ENCODE measurements at places on chromosomes 5 and 9. TPM values are rescaled to one million over a fixed set of nuclear protein-coding genes. Genes with fewer than 3 reads are reported as not detected.

DNA sequence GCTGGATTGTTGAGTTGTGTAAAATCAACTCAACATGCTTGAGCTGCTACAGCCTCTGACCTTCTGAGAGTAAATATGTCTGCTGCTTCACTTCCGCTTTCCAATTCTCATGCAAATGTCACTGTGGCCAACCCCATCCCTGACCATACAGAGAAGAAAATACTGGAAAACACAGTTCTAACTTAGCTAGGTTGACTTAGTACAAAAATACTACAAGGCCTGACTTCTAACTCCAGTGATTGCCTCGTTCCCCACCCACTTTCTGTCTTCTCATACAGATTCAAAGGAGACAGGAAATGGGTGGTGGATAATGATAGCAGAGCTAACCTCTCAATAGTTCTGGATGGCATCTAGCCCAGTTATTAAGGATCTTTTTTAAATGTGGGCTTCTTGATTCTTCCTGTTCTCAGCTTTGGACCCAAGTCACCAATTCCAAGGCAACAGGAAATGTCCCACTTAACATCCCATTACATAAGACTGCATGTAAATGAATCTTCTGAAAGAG is 226.6 kb upstream of the SLC24A2 start:
- ATAC-seq = no peak

- no peak for ATAC-seq
These were observed 47.9 kb downstream of the DEPDC1B start for GRCh38 chr5:60651872-60652620.

GRCh38 chr5:33037076-33037475 is 326.0 kb downstream of the NPR3 start:
- no peak for ATAC-seq

GRCh38 chr9:105681724-105682123 is 12.6 kb upstream of the TMEM38B start:
- ATAC-seq = no peak

- ATAC-seq = no peak
These were observed 10.3 kb downstream of the GBGT1 start for GRCh38 chr9:133153227-133154096.

DNA sequence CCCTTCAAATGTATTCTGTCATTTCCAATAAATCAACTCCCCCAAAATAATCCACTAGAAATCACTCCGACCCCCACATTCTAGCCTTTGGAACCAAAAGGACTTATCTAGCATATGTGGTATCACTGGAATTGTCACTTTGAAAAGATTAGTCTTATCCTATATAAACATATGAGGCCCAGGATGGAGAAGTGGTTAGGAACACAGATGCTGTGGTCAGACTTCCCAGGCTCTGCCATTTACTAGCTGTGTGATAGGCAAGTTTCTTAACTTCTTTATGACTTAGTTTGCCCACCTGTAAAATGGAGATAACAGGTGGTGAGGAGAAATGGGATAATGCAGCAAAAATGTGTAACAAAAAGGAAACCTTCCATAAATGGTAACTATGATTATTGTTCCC is 62.0 kb upstream of the GLRX start:
- no peak for ATAC-seq

DNA sequence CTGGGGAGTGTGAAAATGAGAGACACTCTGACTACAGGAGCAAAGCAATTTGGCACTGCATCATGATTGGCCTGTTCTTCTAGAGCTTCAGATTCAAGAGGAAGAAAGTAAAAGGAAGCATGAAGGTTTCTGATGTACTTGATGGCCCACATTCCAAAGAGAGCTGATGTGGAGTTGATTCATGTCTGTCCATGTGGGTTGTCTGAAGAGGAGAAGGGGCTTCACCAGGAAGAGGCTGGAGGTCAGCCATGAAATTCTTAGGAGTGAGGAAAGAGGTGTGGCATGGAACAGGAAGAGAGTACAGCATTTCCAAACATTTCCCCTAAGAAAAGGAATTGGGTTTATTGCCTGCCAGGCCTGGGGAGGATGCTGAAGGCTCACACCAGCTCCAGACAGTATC is 70.7 kb downstream of the PTCD2 start:
- no peak for ATAC-seq

- ATAC-seq = no peak
These were observed 1.2 kb upstream of the MSANTD3 start for GRCh38 chr9:100425758-100426157.

DNA sequence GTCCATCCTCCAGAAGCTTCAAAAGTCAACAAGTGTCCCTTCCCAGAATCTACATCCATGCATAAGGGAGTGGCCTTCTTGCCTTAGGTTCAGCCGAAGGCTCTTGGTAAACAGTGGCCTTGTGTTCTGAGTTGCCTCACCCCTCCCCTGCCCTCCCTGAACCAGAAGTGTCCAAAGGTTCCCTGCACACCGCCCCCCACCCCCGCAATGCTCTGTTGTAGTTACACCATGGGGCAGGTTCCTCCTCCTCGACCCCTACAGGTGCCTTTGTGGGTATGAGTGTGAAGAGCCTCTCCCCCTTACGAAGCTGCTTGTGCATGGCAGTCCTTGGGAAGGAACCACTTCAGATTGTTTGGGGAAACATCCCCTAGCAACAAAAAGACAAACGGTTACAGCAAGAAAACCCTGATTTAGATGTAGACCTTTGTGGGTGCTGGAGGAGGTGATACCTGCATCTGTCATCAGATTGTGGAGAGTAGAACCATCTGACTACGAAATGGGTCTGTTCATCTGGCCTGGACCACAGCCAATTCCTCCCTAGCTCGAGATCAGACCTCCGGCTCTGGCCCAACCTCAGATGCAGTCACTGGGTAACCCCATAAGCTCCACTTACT is 7.1 kb downstream of the SPACA9 start:
- no peak for ATAC-seq

GRCh38 chr5:167633931-167634341 is 657.5 kb upstream of the WWC1 start:
- ATAC-seq = no peak

- ATAC-seq = peak; percentile 42
These were observed 31.8 kb upstream of the FRRS1L start for GRCh38 chr9:109198736-109199382.

DNA sequence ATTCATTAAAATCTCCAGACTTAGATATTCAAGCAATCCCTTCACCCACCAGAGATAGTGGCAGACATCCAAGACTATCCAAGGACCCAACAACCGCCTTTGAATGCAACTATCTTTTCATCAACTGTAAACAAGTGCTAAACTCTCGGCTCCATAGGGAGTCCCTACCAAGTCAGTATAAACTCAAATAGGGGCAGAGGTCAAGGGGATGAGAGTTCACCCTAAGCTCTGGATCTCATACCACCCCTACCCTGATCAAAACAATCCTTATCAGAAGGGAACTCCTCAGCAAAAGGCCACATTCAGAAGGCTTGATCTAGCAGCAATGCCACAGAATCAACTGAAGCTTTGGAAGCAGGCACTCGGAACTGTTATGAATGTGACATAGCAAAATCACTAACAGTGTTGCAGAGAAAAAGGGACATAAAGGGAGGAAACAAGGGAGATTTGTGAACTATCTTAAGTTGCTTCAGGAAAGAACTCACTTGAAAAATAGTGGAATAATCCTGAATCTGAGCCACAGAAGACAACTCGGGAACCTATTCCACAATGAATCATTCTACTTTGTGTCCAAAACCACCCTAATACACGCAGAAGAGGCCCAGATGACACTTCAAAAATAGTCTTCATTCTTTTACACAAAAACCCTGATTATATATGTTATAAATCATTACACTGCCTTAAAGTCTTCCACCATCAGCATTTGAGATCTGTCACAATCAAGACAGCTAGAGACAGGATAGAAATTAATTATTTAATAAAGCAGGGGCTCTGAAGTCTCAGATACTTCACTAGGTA is 49.8 kb downstream of the NR6A1 start:
- ATAC-seq = no peak

GRCh38 chr5:112532654-112533360 is 113.7 kb upstream of the EPB41L4A start:
- no peak for ATAC-seq

DNA sequence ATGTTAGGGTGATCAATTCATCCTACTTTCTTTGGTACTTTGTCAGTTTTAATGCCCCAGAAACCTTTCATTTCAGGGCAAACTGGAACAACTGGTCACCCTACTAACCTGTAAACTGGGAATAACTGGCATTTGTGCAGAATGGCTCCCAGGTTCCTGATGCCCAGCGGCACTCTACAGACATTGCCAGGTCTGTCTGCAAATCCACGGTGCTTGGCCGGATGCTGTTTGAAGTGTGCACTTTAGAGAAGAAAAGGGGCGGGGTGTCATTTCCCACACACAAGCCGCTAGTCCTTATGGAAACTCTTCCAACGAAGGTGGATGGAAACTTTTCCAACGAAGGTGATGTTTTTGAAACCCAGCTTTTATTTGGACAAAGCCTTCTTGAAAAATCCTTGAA is 49.9 kb upstream of the OTULINL start:
- ATAC-seq = no peak

The C7 gene
- not detected for total RNA-seq

The CNTNAP3B gene
- not detected for total RNA-seq

The ANKRD34B gene
- total RNA-seq = not detected

The LMBRD2 gene
- 11.1 TPM for total RNA-seq

The MAMDC2 gene
- not detected for total RNA-seq

The PCA3 gene
- not detected for total RNA-seq
